NCI-H1048 (cell line): ENCODE measurements at places on chromosomes 1 and 21.

DNA sequence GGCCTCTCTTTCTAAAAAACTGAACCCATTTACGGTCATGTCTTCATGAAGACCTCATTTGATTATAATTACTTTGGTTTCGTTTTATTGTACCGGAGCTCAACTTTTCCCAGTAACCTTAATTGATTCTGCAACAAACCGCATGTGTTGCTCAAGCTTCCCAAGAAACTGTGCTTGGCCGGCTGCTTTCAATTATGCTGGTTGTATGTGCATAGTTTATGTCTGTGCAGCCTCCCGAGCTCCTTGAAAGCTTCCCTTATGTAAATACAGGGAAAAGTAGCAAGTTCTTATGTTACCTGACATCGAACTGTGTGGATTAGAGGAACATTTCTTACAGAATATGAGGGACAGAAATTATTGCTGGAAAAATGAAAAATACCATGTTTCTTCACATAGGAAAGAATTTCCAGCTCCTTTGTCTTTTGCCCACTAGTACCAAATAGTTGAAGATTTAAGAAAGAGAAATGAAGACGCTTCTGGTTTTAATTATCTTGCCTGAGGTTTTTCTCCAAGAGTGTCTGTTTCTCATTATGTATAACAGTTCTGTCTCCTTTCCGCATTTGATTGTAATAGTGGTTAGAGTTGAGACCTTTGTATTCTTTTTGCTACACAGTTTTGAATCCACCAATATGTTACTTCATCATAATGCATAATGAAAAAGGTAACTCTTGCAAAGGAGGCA, 2.1 kb downstream of the VCAM1 start:
- DNase-seq = peak; percentile 8

DNA sequence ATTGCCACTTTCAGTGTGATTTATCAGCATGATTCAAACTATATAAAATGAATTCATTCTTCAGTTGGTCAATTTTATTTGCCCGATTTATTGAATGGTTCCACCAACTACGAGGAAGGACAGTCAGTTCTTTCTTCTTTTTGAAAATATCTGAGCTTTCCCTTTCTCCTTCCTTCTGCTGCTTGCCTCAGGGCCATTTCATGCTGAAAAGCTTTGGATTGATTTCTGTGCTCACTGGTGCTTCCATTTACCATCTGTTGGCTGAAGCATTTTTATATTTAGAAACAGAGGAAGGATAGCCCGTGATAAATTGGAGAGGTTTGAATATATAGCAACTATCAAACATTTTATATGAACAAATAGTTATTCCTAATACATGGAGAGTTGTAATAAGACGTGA, 68.9 kb upstream of the ADAMTS5 start:
- no peak for DNase-seq

DNA sequence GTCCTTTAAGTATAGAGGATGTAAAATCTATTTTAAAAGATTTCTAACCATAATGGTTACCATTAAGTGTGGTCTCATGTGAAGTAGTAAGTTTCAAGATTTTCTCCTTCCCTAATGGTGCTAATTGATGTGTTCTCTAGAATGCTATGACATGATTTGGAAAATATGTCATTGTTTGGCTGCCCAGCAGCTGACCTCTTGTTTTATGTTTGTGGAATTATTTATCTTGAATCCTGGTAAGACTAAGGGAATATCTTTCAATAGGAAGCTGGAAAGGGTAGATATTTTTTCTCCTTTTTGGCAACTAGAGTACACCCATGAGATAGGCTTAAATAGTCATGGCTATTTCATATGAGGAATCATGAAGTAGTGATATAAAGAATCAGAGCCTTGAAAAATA, 139.8 kb upstream of the CHODL start:
- DNase-seq = no peak

DNA sequence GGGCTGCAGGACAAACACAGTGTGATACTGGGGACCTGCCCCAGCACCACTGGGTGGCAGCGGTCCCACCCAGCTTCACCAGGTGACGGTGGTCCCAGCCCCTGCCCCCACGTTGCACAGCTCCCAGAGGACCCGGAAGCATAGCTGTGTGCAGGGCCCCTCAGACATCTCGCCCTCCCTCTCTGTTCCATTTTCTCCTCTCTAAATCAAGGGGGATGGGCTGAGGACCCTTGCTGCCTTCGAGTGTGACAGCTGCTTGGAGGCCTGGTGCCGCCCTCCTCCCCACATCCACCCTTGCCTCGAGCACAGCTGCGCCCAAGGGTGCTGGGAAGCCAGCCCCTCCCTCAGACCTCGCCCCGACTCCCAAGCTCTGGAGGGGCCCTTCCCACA, 16.1 kb upstream of the LRRC3 start:
- DNase-seq = no peak

DNA sequence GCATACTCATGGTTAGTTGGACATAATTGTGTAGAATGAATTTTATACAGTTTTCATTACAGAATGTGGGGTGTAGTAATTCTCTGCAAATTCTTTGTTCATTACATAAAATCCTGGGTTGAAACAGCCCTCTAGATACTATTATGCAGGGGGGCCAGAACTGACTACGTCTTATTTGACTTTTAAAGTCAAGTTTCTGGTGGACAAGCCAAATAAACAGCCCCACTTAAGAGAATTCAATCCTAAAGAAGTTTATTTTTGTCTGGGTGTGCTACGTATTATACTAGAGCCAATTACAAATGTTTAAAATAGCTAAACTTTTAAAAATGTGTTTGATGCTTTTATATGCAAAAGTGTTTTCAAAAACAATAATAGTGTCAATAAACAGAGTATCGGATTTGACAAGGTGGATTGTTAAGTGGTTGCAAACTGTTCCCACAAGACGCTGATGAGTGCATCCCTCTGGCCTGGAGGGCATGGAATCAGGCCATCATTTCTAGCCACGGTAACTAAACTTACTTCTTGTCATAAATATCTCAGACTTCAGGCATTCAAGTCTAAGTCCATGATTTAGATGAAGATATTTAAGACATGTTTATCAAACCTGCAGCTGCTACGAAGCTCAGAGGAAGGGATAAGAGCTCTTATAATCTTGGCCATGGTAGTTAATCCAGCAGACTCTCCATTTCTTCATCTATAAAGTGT, 646.3 kb downstream of the KIF26B start:
- no peak for DNase-seq
